Calu3 (cell line): ENCODE measurements at places on chromosomes 3 and 15.
A peak's percentile ranks its signal among the peaks of the same experiment; 100 is the strongest.

DNA sequence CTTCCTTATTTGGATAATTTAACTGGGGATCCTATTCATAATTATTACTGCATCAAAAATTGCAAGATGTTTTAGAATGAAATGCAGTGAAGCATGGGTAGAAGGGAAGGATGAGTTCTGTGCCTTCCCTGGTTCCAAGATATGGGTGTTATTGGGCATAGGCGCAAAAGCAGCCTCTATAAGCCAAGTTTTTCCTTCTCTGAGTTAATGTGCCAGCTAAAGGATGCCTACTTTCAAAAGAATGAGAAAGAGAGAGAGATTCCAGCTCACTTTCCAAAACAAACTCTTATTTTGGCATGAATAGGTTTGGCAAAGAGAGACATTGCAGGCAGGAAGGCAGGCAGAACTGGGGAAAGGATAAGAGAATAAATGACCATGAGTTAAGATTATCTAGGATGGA, 270.2 kb downstream of the TAFA4 start:
- no peak for DNase-seq

DNA sequence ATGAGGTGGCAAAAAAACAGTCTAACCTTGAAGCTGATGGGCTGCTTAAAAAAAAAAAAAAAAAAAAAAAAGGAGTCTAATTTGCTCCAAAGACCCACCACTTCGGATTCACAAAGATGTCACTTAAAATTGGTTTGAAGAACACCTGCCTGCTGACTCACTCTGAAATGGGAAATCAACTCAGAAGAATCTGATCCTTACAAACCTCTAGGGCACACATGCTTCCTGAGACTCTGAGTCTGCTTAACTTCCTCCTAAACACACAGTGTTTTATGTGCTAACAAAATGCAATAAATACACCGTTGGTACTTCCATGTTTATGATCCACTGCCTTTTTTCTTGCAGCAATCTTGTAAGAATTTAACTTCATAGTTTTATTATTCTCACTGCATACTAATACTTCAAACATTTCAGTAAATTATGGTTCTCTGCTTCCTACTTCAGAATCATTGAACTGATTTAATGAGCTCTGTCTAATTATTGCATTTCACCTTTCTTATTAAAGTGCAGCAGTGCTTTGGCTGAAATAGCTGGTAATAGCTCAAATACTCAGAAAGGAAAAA, 73.0 kb upstream of the FRMD4B start:
- DNase-seq, result no peak

DNA sequence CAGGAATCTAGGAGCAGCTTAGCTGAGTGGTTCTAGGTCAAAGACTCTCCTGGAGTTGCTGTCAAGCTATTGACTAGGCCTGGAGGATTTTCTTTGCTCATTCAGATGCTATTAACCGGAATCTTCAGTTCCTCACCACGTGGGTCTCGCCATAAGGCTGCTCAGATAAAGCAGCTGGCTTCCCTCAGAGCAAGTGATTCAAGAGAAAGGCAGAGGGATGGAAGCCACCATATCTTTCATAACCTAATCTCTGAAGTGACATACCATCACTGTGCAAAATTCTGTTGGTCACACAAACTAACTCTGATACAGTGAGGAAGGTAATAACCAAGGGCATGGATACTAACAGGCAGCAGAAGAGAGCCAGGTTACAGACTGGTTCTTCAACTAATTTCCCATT, 72.7 kb upstream of the FLNB start:
- DNase-seq, result no peak

DNA sequence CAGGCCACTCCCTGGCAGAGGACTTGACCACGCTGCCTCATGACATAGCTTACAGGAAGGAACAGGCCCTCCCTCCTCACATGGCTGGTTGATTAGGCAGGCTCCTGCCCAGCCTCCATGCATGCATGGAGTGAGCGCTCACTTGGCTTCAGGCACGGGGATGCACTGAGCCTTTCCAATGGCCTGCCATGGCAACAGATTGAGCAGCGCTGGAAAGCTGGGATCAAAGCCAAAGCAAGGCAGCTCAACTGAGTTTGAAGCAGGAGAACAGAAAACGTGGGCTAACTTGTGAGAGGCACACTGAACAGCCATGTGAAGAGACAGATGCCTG, 5.9 kb upstream of the GRAMD2A start:
- no peak for DNase-seq

DNA sequence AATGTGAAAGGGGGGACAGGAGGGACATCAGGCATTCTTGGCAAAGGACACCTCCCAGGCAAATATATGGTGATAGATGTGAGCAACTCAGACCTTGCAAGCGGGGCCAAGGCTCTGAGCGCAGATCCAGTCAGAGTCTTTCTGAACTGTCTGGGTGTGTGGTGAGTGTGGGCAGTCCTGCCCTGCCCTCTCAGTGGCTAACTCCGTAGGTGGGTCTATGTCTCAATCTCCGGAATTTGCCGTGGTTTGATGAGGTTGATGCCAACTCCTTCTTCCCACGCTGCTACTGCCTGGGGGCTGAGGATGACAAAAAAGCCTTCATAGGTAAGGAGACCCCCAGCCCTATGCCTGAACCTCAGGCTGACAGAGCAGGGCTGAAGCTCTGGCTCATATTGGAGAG, 7.4 kb downstream of the TTLL3 start:
- DNase-seq, result no peak

GRCh38 chr3:194032828-194033435, 103.0 kb upstream of the HES1 start:
- DNase-seq, result no peak

DNA sequence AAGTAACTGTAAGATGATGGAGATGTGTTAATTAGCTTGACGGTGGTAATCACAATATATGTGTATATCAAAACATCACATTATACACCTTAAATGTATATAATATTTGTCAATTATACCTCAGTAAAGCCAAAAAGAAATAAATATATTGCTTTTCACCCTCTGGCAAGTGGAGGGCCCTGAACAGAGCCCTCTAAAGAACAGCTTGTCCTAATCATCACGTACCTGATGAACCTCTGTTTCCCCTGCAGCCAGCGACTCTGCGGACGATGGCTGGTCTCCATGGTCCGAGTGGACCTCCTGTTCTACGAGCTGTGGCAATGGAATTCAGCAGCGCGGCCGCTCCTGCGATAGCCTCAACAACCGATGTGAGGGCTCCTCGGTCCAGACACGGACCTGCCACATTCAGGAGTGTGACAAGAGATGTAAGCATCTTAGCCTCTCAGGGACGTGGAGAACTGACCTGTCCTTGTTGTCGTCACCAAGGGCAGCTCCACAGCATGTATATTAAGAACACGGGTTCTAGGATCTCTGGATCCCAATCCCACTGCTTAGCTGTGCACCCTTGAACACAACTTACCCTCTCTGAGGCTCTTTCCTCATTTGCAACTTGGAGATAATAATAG, 6.3 kb downstream of the THBS1 start:
- no peak for DNase-seq

DNA sequence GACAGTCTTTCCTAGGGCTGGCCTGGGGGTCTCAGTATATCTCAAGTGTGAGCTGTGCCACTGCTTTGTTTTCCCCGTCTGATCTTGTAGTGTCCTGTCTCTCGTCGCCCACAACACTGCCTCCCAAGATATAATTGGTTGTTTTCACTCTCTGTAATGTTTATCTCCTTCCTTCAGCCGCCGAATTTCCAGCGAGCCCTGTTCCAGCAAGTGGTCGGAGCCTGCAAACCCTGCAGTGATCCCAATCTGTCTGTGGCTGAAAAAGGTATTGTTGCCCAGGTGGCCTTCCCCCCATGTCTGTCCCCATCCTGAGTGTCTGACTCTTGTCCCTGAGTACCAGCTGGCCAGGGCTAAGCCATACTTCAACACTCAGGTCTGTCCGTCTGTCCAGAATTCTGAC, 9.5 kb upstream of the MANF start:
- DNase-seq, result no peak

DNA sequence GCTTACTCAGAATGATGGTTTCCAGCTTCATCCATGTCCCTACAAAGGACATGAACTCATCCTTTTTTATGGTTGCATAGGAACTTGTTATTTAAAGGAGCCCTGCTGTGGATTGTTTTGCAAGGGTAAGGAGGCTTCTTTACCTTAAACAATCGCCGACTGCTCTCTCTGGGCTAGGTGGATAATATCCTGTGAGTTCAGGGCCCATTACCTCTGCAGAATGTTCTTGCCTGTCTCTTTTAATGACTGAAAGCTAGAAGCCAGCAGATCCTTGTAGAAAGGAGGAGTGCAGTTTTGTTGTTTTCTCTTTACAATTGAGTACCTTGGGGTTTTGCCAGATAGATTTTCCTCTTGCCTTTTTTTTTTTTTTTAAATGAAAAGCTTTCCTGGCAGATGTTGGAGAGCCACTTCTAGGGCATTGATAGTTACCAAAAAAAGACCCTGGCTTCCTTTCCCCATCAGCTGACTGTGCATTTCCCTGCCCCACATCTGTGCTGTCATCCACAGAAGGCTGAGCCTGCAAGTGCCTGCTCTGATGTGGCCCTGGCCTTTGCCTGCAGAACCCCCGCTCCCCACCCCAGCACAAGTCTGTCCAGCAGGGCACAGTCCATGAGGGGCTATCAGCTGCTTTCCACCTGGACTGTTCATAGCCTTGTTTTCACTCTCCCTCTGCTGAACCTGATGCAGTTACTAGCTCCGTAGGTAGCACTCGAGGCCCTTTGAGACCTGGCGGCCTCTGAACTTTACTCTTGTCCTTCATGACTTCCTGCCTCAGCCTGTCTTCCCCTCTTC, 113.1 kb downstream of the CHCHD6 start:
- DNase-seq, result no peak

- no peak for DNase-seq
These were observed 73.3 kb upstream of the RAD18 start for GRCh38 chr3:9036404-9037131.

DNA sequence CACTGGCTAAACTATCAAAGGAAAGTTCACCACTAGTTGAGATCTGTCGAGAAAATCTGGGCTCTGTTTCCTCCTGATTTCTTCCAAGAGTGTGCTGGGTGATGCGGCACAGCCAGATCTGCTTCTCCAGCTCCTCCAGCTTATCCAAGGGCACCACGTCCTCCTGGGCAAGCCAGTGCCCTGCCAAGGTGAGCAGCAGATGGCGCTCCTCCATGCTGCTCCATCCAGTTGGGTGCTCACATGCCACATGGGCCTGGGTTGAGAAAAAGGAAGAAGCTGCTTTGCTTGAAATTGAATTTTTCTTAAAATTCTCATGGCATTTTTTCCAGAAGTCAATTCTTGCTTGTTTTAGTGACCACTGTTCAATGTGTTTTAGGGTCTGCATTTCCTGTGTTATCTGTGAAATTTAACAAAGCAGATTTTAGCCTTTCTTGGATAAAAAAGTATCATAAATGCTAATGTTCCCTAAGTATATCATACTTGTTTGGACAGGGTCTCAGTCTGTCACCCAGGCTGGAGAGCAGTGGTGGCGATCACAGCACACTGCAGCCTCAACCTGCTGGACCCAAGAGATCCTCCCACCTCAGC, 47.3 kb downstream of the EIF3J start:
- DNase-seq, result peak; percentile 56

DNA sequence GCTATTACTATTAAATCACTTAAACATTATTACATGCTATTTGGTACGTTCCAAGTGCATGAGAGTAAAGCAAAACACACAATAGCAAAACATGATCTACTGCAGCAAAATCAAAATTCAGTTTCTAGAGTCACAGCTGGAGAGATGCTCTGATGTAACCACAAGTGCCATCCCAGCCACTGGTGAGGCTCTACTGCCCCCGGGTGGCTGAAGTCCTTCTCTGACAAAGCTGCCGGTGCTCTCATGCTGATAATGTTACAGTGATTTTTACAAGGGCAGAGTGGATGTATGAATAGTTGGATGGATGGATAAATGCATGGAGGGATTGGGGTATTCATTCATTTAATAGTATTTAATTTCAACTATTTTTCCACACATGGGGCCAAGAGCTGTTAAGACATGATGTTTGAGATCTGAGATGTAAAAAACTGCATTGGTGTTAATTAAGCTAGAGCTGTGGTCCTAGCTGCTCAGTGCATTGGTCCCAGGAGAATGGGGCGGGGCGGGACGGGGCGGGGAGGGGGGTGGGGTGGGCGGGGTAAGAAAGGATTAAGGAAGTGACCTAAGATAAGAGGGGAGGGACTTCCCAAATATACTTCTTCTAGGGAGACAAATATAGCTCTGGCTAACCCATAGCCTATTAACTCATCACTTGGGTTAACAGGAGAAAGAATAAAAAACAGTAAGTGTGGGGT, 5.3 kb upstream of the SPESP1 start:
- DNase-seq, result peak; percentile 87

DNA sequence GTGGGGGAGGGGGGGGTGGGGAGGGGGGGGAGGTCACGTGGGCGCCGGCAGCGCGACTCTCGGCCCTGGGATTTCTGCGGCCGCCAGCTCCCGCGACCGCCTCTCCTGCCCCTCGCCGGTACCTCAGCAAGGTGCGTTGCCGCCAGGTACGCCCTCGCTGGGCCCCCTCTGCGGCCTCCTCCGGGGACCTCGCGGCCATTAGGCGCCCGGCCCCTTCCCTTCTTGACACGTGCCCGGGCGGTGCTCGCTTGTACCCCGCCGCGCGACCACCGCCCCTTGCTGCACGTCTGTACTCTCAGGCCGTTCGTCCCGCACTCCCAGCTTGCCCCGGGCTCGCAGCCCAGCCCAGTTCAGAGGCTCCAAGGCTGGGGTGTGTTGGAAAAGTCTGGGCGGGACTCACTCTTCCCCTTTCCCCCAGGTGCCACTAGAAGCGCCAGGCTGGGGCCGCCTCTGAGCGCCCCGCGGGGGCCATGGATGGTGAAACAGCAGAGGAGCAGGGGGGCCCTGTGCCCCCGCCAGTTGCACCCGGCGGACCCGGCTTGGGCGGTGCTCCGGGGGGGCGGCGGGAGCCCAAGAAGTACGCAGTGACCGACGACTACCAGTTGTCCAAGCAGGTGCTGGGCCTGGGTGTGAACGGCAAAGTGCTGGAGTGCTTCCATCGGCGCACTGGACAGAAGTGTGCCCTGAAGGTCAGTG, at the start of gene MAPKAPK3:
MAPKAPK3 (plus strand) TSS at position 56 of the 696 bp plus-strand sequence; CDS start at position 471, 415 bp downstream.
- DNase-seq, result peak; percentile 37

DNA sequence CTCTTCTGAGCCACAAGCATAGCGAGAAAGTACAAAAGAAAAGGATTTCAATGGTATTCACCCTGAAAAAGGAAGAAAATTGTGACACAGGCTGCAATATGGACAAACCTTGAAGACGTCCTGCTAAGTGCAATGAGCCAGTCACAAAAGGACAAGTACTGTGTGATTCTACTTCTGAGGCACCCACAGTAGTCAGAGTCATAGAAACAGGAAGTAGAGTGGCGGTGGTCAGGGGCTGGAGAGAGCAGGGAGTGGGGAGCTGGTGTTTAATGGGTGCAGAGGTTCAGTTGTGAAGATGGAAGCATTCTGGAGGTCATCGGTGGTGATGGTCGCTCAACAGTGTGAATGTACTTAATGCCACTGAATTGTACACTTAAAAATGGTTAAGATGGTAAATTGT, 180.5 kb downstream of the APBA2 start:
- no peak for DNase-seq

- peak; percentile 96 for DNase-seq
These were observed 589 bp downstream of the ANAPC13 start for GRCh38 chr3:134485075-134485717.

- DNase-seq, result no peak
These were observed 3.3 kb downstream of the RFX7 start for GRCh38 chr15:56240390-56240789.
